ENCODE measurements at places on chromosomes 12 and 14.

- no peak for DNase-seq
Measured at GRCh38 chr14:69719501-69719951, 47.4 kb upstream of the SRSF5 start.

GRCh38 chr12:23763724-23764123 is 185.7 kb downstream of the SOX5 start:
- no peak for DNase-seq

GRCh38 chr12:61781021-61781581 is 479.1 kb upstream of the USP15 start:
- DNase-seq, result no peak

DNA sequence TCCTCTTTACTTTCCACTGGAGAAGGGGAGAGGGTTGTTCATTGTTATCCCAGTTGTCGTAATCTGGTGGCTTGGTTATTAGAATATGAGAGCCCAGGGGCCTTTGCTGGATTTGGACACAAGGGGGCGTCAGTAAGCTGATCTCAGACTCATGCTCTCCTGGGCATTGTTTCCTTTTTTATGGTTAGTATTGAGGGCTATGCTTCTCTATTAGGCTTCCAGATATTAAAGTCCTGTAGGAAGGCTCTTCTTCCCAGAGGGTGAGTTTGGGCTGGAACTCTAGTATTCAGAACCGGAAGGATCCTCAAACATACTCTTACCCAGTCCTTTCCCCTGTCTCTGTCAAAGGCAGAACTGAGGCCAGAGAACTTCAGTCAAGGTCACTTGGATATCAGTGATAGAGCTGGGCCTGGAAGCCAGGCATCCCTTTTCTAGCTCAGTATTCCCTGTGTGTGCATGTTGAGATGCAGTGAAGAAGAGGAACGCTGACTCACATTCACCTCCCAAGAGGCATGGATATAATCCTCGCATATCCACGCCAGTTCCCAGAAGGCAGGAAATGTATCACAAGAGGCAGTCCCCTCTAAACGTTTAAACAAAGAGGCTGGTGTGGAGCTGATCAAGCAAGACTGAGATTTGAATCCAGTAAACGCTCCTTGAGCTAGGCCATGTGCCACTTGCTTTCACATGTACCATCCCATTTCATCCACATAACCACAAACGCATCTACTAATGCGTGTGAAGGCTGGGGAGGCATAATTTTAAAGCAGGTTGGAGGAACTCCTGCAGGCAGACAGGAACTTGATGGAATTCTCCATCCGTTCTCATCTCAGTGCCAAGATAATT is 41.6 kb downstream of the UBE3B start:
- peak; percentile 1 for DNase-seq

- DNase-seq, result no peak
Measured at GRCh38 chr14:24408764-24409163, 10.0 kb downstream of the NYNRIN start.

DNA sequence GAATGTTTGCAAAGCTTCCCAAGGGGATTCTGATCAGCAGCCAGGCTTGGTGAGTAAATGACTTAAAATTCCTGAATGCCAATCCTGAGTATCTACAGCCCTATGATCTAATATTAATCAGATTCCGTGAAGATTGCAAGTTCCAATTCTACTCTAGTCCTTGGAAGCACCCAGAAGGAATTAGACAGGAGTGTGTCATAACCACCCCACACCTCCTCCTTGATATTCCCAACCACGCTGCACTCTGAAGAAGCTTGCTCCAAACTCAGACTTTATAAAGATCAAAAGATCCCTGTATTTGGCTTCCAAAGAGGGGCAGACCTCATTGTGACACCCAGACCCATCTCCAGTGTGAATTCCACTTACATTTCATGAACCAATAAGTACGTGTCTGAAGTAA is 306.0 kb downstream of the BCL11B start:
- DNase-seq, result no peak

- peak; percentile 73 for DNase-seq
Measured at GRCh38 chr12:120231316-120232011, 30.6 kb upstream of the RPLP0 start.

DNA sequence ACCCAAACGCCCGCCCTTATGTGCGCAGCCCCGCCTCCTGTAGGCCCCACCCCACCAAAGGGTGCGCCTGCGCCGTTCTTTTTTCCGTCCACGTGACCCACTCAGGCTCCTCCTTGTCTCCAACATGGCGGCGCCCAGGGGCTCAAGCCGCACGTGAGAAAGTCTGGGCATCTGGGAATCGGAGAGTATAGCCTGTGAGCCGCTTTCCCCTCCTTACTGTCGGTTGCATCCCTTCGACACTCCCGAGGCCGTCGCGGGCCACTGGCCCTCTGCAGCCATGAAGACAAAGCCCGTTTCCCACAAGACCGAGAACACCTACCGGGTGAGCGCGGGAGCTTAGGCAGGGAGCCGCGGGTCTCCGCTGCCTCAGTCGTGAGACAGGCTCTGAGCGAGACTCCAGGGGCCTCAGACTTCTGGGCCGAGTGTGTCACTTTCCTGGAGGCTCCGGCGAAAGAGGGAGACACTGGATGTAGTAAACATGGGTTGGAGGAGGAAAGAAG is at the start of gene UTP20:
TSS of gene UTP20 (plus strand) at position 100 of the 500 bp plus-strand sequence. CDS start at position 278, 178 bp downstream.
- peak; percentile 77 for DNase-seq

DNA sequence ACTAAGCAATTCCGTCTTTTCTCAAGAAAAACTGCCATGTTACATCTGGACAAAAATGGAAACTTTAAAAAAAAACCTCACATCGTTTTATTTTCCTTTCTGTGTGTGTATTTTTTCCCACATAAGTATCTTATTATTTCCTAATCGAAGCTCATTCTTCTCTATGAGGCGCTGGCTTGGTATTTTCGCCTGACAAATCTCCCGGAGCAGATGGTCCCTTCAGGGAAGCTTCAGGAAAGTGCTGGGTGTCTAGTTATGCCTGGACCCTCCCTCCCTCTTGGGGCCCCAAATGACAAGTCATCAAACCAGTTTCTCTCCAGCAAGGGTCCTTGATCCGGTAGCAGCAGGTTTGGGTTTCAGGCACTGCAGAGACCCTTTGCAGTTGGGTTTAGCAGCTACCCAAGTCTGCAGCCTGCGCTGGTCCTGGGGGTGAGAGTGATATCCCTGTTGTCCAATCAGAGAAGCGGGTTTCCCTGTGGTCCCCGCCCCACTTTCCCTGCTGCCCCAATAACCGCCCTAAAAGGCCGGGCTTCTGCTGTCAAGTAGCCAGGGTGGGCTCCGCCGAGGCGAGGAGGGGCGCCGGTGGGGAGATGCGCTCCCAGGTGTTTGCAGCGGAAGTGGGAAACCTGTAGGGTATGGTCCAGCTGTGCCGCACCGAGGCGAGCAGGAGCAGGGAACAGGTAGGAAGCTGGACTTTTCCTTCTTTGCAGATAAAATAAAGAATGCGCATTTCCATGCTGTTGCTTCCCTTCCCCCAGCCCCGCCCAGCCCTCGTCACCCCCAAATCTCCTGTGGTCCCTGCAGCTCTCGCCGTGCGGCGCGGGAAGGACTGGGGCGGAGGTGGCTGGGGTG is at the start of gene CNTN1:
TSS of gene CNTN1 (plus strand) at position 527 of the 852 bp plus-strand sequence.
- DNase-seq, result no peak

DNA sequence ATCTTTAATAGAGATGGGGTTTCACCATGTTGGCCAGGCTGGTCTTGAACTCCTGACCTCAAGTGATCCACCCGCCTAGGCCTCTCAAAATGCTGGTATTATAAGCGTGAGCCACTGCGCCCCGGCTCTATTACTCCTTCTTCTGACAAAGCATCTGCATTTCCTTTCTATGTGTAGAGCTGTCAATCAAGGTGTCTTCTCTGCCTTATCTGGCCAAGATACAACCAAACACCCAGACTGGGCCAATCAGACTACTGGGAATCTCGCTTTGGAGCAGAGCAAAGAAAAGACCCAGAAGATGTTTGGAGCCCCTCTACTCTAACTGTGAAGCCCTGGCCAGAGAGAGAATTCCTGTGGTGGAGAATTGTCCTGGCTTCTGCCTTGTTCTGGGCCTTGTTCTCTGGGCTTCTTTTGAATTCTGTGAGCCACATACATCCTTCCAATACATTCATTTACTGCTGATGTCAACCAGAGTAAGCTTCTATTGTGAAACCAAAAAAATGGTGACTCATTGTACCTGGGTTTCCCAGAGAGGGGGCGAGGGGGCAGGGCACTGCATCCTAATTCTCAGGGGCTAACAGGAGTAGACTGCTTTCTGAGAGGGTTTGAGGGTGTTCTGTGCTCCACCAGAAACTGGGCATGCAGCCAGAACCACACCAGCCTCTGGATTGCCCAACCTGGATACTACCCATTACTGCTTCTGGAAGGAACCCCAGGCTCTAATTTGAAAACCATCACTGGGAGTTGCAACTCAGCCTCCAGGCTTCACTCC is 18.8 kb upstream of the FLVCR2 start:
- peak; percentile 38 for DNase-seq

DNA sequence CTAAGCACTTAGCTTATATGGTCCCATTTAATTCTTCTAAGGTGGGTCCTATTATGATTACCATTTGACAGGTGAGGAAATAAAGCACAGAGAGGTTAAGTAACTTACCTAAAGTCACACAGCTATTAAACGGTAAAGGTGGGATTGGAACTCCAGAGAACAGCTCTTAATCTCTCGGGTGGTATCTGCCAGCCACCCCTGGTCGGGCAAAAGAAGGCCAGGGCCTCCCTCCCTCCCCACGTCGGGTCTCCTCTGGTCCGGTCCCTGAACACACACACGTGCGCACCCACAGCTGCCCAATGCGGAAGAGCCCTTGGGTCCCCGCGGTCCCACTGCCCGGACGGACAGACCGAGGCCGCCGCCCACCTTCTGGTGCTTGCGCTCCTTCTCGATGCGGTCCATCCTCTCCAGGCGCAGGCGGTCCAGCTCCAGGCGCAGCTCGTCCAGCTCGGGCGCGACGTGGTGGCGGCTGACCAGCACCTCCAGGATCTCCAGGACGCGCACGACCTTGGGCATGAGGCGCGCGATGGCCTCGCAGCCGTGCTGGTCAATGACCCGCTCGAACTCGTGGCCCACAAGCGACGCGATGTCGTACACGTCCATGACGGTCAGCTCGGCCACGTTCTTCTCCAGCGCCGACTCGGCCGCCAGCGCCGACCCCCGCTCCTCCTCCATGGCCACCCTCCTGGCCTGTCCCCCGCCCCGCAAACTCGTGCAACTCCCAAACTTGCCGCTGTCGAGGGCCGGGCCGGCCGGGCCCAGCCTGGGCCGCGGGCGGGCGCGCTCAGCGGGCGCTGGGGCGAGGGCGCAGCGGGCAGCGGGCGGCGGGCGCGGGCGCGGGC is 490 bp downstream of the RILPL1 start:
- DNase-seq, result no peak

DNA sequence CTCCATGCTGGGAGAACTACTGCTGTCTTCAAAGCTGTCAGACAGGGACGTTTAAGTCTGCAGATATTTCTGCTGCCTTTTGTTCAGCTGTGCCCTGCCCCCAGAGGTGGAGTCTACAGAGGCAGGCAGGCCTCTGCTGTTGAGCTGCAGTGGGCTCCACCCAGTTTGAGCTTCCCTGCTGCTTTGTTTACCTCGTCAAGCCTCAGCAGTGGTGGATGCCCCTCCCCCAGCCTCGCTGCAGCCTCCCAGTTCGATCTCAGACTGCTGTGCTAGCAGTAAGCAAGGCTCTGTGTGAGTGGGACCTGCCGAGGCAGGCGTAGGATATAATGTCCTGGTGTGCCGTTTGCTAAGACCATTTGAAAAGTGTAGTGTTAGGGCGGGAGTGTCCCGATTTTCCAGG is 31.4 kb upstream of the RFX4 start:
- DNase-seq, result no peak

- DNase-seq, result no peak
Measured at GRCh38 chr12:89513544-89513943, 11.1 kb downstream of the GALNT4 start.

- DNase-seq, result no peak
Measured at GRCh38 chr12:47560415-47560814, 145.4 kb downstream of the RPAP3 start.

DNA sequence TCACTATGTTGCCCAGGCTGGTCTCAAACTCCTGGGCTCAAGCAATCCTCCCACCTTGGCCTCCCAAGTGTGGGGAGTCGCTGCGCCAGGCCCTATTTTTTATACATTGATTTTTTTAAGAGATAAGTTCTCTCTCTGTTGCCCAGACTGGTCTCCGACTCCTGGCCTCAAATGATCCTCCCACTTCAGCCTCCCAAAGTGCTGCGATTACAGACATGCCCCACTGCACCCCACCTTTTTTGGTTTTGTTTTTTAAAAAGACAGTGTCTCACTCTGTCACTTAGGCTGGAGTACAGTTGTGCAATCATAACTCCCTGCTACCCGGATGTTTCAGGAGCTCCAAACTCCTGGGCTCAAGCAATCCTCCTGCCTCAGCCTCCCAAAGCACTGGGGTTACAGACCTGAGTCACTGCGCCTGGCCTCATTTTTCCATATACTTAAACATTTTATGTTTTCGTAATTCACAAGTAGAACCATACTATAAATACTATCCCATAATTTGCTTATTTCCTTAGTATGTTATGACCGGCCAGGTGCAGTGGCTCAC is 16.8 kb downstream of the HECTD1 start:
- no peak for DNase-seq

DNA sequence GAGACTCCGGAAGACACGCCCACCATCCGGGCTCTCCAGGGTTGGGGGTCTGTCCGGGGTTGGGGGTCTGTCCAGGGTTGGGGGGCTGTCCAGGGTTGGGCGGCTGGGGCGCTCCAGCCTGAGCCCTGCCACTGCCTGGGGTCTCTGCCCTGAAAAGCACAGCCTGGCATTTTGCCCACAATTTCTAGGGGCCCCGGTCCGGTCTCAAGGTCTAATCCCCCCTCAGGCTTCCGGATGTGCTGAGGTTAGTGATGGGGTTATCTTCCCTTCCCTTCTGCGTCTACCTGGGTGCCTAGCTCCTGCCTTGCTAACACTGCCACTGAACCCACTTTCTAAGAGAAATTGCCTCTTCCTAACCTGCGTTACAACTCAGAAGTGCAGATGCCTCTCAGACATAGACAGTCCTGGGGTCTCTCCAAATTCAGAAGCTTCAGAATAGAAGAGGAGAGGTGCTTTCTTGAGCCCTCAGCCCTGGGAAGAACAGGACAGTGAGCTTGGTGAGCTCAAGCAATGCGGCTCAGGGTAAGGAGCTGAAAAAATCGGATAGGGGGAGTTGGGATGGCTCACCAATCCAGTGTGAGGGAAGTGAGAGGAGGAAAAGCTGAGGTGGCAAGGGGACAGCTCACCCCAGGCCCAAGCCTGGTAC is 5.7 kb downstream of the LHX5 start:
- no peak for DNase-seq

DNA sequence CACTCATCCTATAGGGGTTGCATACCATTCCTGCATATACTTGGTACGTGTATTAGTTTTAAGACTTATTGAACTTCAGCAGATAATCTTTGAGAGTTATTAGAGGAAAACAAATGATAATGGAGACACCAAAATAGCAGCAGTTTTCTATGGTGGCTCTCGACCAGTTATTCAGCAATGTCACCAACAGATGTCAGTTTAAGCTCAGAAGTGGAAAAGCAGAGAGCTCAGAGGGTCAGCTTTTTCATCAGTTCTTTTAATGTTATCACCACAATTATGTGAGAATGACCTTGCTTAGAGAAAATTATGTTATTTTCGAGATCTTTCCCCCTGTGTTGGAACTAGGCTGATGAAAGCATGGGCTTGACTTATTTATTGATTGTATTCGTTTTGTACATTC is 32.0 kb downstream of the PTPN11 start:
- no peak for DNase-seq

GRCh38 chr14:51566831-51567582 is 84.7 kb upstream of the FRMD6 start:
- no peak for DNase-seq

- DNase-seq, result no peak
Measured at GRCh38 chr14:34270361-34270760, 191.7 kb downstream of the SPTSSA start.

- DNase-seq, result no peak
Measured at GRCh38 chr12:68250454-68250853, 3.0 kb downstream of the IL22 start.

- DNase-seq, result no peak
Measured at GRCh38 chr12:25675808-25676207, 122.7 kb upstream of the LMNTD1 start.
